ENCODE measurements at places on chromosomes 4 and X. TPM values are rescaled to one million over a fixed set of nuclear protein-coding genes. Genes with fewer than 3 reads are reported as not detected.

The AKAP14 gene
- total RNA-seq, result not detected

The BEX1 gene
- total RNA-seq, result 9.0 TPM

The JCHAIN gene
- total RNA-seq, result 2.6 TPM

The USP26 gene
- total RNA-seq, result not detected

The AGTR2 gene
- total RNA-seq, result not detected

All from placental pericyte (primary cell).